ENCODE measurements at places on chromosomes 6 and 20. TPM values are rescaled to one million over a fixed set of nuclear protein-coding genes. Genes with fewer than 3 reads are reported as not detected.
A peak's percentile ranks its signal among the peaks of the same experiment; 100 is the strongest.

The TCP11 gene
- not detected for total RNA-seq

The FILIP1 gene
- 0.24 TPM for total RNA-seq

The BMP6 gene
- total RNA-seq = 1.9 TPM

The OTOR gene
- total RNA-seq = not detected

The TBCC gene
- total RNA-seq = 29.4 TPM

The TTK gene
- total RNA-seq = 62.5 TPM

The PHACTR2 gene
- 2.4 TPM for total RNA-seq

The SOX18 gene
- total RNA-seq = 0.70 TPM

The OR12D3 gene
- total RNA-seq = not detected

The HLA-DQA2 gene
- not detected for total RNA-seq

The DEF6 gene
- 0.37 TPM for total RNA-seq

DNA sequence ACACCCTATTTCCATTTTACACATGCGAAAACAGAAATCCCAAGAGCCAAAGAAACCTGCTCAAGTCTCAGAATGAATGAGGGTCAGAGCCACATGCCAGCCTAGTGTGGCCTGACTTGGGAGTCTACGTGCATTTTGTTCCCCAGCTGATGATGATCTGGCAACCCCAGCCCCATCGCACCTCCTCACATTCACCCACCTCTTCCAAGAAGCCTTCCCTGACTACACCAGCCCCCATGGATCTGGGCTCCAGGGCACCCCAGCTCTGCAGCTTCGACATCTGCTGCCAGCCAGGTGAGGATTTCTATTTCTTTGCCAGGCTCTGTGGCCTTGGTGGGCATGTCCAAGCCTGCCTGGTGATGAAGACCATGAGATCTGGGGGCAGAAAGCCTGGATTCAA is 41.0 kb downstream of the ANGPT4 start:
- no peaks in the 10 kb centered on the region for H3K27me3 ChIP-seq
- H3K36me3 ChIP-seq = no peaks in the 10 kb centered on the region
- H3K4me3 ChIP-seq = no peak overlapping the region
- no peaks in the 10 kb centered on the region for H3K4me1 ChIP-seq
- H3K27ac ChIP-seq = no peak overlapping the region

DNA sequence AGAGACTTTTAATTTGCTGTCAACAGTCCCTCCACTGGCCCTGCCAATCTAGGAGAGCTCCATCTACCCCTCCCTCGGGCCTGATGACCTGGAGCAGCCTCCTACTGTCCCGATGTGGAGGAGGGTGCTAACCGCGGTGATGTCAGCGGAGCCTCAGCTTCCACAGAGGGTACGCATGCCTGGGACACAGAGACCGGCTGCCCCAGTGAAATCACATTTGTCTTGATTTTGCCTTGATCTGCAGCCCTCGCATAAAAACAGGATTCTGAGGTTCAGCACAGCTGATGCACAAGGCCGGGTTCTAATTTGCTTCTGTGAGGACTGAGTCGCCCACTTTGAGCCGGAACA is 77.6 kb downstream of the STK35 start:
- DNase-seq = no peak
- no peaks in the 10 kb centered on the region for H3K27me3 ChIP-seq
- H3K4me3 ChIP-seq = no peak overlapping the region
- H3K36me3 ChIP-seq = no peaks in the 10 kb centered on the region

DNA sequence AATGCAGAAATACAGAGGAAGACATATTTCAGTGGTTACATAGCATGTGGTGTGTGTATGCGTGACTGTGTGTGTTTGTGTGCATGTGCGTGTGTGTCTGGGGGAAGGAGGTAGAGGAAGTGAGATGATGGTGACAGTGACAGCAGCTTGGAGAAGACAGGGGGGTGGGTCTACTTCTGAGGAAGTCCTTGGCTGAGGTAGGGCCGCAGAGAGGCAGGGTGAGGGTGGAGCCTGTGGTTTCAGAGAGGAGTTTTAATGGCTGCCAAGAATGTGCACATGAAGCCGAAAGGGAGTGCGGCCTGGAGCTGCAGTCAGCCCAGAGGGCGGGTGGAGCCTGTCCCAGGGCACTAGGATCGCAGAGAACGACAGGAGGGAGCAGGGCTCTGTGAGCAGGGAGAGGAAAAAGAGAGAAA is 22.7 kb upstream of the RNF24 start:
- no peaks in the 10 kb centered on the region for H3K4me1 ChIP-seq
- peak; percentile 24 for DNase-seq
- H3K36me3 ChIP-seq = no peaks in the 10 kb centered on the region
- no peak overlapping the region for H3K27ac ChIP-seq
- no peak overlapping the region for H3K4me3 ChIP-seq
- H3K27me3 ChIP-seq = no peaks in the 10 kb centered on the region

DNA sequence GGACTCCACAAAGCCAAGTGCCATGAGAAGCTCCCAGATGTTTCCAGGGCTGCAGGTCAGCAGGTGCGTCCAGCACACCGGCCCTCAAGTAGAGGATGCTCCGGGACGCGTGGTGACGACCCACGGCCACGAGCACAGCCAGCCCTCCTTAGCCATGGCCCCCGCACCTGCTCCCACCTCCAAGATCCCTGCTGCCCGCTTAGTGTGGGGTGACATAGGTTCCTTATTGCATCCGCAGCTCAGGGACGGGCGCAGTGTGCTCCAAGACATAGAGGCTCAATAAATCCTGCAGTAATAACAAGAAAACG is 138.1 kb upstream of the RPS6KA2 start:
- H3K36me3 ChIP-seq = no peaks in the 10 kb centered on the region
- no peak overlapping the region for H3K4me3 ChIP-seq
- no peaks in the 10 kb centered on the region for H3K4me1 ChIP-seq
- no peak overlapping the region for H3K27ac ChIP-seq
- no peak for DNase-seq

- no peak overlapping the region for H3K4me3 ChIP-seq
- no peak overlapping the region for H3K27ac ChIP-seq
- H3K36me3 ChIP-seq = no peaks in the 10 kb centered on the region
- no peak for DNase-seq
- no peaks in the 10 kb centered on the region for H3K27me3 ChIP-seq
Measured at GRCh38 chr6:37576336-37576737, 76.6 kb upstream of the CCDC167 start.

- H3K27me3 ChIP-seq = peaks cover 54% of the 10 kb centered on the region
- H3K4me1 ChIP-seq = no peaks in the 10 kb centered on the region
- H3K36me3 ChIP-seq = no peaks in the 10 kb centered on the region
- no peak for DNase-seq
Measured at GRCh38 chr20:2065099-2065498, 36.5 kb upstream of the STK35 start.

- peaks cover 10% of the 10 kb centered on the region for H3K4me1 ChIP-seq
- no peak overlapping the region for H3K4me3 ChIP-seq
- no peak overlapping the region for H3K27ac ChIP-seq
- peaks cover 5% of the 10 kb centered on the region for H3K27me3 ChIP-seq
- H3K36me3 ChIP-seq = no peaks in the 10 kb centered on the region
- DNase-seq = peak; percentile 32
Measured at GRCh38 chr6:88008831-88009231, 38.8 kb upstream of the SPACA1 start.

- no peak overlapping the region for H3K27ac ChIP-seq
- peaks cover 15% of the 10 kb centered on the region for H3K27me3 ChIP-seq
- no peak for DNase-seq
- H3K4me1 ChIP-seq = no peaks in the 10 kb centered on the region
Measured at GRCh38 chr6:116465246-116465645, 4.1 kb downstream of the CALHM6 start.

GRCh38 chr6:35611240-35611639 is 77.5 kb downstream of the FKBP5 start:
- H3K27me3 ChIP-seq = no peaks in the 10 kb centered on the region
- no peaks in the 10 kb centered on the region for H3K36me3 ChIP-seq
- H3K4me1 ChIP-seq = no peaks in the 10 kb centered on the region
- no peak overlapping the region for H3K27ac ChIP-seq
- no peak overlapping the region for H3K4me3 ChIP-seq

DNA sequence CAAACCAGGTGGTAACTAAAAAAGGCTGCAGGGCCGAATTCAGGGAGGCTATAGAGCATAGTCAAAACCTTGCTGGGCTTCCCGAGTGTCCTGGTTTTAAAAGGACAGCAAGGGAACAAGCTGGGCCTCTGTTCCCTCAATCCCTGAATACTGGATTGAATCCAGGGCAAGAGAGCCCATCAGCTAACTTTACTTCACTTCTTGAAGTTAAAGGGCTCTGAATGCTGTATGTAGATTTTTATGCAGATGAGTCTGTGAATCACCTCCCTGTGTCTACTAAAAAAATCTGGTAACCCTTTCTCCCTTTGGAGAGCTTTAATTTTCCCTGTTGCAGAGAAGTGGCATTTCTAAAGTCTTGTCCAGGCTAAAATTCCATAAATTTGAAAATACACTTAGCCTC is 29.5 kb downstream of the LYRM4 start:
- no peak overlapping the region for H3K4me3 ChIP-seq
- no peaks in the 10 kb centered on the region for H3K4me1 ChIP-seq
- H3K36me3 ChIP-seq = no peaks in the 10 kb centered on the region
- no peaks in the 10 kb centered on the region for H3K27me3 ChIP-seq
- H3K27ac ChIP-seq = no peak overlapping the region

GRCh38 chr6:139927742-139928305 is 553.4 kb upstream of the CITED2 start:
- no peak for DNase-seq
- no peaks in the 10 kb centered on the region for H3K36me3 ChIP-seq
- H3K4me3 ChIP-seq = no peak overlapping the region

DNA sequence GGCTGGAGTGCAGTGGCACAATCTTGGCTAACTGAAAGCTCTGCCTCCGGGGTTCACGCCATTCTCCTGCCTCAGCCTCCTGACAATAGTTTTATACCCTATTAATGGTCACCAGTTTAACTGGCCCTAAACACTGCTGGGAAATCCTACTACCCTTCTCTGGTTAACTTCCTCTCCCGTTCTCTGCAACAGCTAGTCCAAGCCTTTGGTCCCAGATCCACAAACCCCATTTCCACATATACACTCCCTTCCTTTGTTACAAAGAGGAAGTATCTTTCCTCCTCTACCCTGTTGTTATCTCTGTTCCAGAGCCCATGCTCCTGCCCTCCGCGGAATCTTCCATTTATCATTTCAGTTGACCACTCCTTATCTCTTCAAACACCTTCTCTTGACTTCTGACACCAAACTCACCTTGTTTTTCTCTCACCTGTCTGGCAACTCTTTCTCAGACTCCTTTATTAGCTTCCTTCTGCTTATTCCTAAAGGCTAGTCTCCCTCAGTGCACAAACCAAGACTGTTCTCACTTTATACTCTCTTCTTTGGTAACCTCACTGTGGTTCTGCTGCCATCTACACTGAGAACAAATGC is 25.0 kb upstream of the TBC1D22B start:
- H3K4me1 ChIP-seq = no peaks in the 10 kb centered on the region
- H3K4me3 ChIP-seq = no peak overlapping the region
- no peaks in the 10 kb centered on the region for H3K27me3 ChIP-seq
- no peak overlapping the region for H3K27ac ChIP-seq
- H3K36me3 ChIP-seq = no peaks in the 10 kb centered on the region

GRCh38 chr20:47664744-47665143 is 120.5 kb downstream of the SULF2 start:
- H3K4me3 ChIP-seq = no peak overlapping the region
- no peak overlapping the region for H3K27ac ChIP-seq
- no peaks in the 10 kb centered on the region for H3K27me3 ChIP-seq
- no peaks in the 10 kb centered on the region for H3K4me1 ChIP-seq

GRCh38 chr20:6381887-6382286 is 259.1 kb upstream of the FERMT1 start:
- no peak overlapping the region for H3K27ac ChIP-seq
- no peak overlapping the region for H3K4me3 ChIP-seq
- H3K36me3 ChIP-seq = no peaks in the 10 kb centered on the region
- peak; percentile 47 for DNase-seq
- no peaks in the 10 kb centered on the region for H3K4me1 ChIP-seq

GRCh38 chr6:139449611-139450000 is 75.2 kb upstream of the CITED2 start:
- H3K27me3 ChIP-seq = no peaks in the 10 kb centered on the region
- peaks cover 28% of the 10 kb centered on the region for H3K4me1 ChIP-seq
- no peak for DNase-seq
- no peak overlapping the region for H3K27ac ChIP-seq

DNA sequence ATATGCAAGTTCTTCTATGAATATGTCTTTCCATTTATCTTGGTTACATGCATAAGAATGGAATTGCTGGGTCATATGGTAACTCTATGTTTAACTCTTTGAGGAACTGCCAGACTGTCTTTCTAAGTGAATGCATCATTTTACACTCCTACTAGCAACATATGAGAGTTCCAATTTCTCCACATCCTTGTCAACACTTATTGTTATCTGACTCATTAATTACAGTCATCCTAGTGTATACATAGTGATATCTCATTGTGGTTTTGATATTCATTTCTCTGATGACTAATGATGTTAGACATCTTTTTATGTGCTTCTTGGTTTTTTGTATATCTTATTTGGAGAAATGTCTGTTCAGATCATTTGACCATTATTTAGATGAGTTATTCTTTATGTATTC is 96.7 kb upstream of the LAMP5 start:
- no peak for DNase-seq
- H3K4me1 ChIP-seq = no peaks in the 10 kb centered on the region

- H3K27ac ChIP-seq = no peak overlapping the region
- no peaks in the 10 kb centered on the region for H3K4me1 ChIP-seq
- H3K36me3 ChIP-seq = no peaks in the 10 kb centered on the region
- H3K27me3 ChIP-seq = no peaks in the 10 kb centered on the region
- no peak for DNase-seq
- H3K4me3 ChIP-seq = no peak overlapping the region
Measured at GRCh38 chr6:47302043-47302442, 7.7 kb downstream of the TNFRSF21 start.

DNA sequence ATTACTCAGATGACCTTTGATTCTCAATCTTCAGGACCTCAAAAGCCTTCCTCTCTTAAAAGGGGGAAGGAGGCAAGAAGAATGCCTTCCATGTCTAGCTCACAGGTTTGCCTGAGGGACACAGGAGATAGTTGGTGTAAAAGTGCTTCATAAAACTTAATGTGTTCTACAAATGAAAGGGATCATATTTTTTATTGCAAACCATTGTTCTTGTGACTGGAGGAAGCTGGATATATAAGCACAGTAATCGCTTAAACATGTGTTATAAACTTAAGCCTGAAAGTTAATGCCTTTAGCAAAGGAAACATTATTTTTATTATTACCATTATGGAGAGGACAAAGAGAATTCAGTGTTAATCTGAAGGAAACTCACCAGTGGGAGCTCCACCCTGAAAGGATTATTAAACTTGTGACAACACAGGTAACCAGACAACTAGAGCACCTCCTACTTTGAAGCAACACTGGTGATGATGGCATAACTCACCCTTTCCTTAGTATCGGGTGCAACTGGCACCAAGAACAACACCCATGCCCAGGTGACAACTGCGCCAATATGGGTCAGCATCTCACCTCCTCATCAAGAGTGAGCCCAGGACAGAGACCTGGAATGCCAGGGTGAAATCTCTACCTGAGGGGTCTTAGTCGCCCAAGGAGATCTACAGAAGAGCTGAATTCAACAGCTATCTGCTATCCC is 288.7 kb upstream of the PRDM1 start:
- no peak for DNase-seq
- H3K27me3 ChIP-seq = peaks cover 4% of the 10 kb centered on the region
- H3K36me3 ChIP-seq = no peaks in the 10 kb centered on the region
- no peak overlapping the region for H3K4me3 ChIP-seq
- H3K27ac ChIP-seq = no peak overlapping the region

- H3K36me3 ChIP-seq = no peaks in the 10 kb centered on the region
- no peak for DNase-seq
- no peaks in the 10 kb centered on the region for H3K4me1 ChIP-seq
- H3K27ac ChIP-seq = no peak overlapping the region
- no peaks in the 10 kb centered on the region for H3K27me3 ChIP-seq
- H3K4me3 ChIP-seq = no peak overlapping the region
Measured at GRCh38 chr20:15851576-15852215, 721.6 kb downstream of the KIF16B start.

- no peak overlapping the region for H3K4me3 ChIP-seq
- no peaks in the 10 kb centered on the region for H3K36me3 ChIP-seq
- peaks cover 17% of the 10 kb centered on the region for H3K4me1 ChIP-seq
- H3K27ac ChIP-seq = no peak overlapping the region
- H3K27me3 ChIP-seq = no peaks in the 10 kb centered on the region
- no peak for DNase-seq
Measured at GRCh38 chr6:160002882-160003281, 34.0 kb downstream of the IGF2R start.

Measured in A673 (cell line).